ENCODE measurements at places on chromosomes 6 and 20.

GRCh38 chr6:79260772-79261171 is 26.3 kb upstream of the HMGN3 start:
- DNase-seq: no peak

GRCh38 chr6:17584241-17584803 is 15.8 kb upstream of the FAM8A1 start:
- peak; percentile 48 for DNase-seq

- no peak for DNase-seq
These were observed 224.8 kb downstream of the SYNDIG1 start for GRCh38 chr20:24694157-24694726.

DNA sequence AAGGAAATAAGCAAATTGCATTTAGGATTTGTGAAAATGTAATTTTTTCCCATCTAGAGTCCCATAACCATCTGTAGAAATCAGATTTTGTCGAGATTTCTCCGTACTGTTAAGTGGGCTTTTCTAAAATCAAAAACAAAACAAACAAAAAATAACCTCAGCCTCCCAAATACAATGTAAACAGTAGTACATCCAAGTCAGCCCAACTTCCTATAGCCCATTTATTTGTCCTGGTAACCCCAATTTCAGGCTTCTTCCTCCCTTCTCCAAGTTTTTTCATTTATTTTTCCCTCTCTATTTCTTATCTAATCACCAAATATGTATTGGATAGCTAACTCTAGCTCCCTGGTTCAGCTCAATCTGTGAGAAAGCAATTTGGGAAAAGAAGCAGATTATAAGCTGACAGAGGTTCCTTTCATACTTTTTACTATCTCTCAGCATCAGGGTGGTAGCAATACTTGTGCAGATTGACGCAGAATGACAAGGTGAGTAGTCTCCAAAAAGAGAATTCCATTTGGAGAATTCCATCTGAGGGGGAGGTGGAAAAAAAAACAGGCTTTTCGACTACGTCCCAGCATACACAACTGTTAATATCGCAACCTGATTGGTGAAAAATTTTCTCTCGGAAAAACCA is 132.6 kb upstream of the BTN3A2 start:
- DNase-seq: no peak

DNA sequence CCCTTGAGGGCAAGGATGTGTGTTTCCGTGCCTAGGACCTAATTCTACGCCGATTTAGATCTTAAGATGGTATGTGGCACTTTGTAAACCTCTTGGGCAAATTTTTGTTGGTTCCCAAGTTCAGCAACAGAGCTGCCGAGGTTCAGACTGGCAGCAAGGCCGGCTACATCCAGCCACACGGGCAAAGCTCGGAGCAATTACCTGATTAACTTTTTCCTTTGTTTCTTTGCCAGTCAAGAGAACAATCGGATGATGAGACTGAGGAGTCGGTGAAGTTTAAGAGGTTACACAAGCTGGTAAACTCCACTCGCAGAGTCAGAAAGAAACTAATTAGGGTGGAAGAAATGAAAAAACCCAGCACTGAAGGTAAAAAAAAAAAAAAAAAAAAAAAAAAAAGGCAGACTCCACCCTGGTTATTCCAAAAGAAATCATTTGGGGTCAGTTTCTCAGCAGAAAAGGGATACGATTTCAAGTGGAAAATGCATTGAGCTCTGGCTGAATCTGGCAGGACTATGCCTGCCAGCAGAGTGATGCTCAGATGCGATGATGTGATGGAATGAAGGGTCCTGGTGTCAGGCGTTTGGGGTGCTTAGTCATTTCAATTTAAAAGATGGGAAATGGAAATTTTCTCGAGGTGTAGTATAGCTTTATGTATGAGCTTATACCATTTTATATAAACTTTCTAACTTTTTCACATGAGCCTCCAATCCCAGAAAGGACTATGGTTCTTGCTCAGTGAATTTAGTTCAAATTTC is 171.6 kb downstream of the SASH1 start:
- no peak for DNase-seq

- no peak for DNase-seq
These were observed 123.8 kb upstream of the ADGRF1 start for GRCh38 chr6:47165918-47166317.

- DNase-seq: peak; percentile 91
These were observed 987 bp upstream of the QKI start for GRCh38 chr6:163413345-163414116.

- no peak for DNase-seq
These were observed 653.0 kb downstream of the HTR1B start for GRCh38 chr6:76810286-76810685.

DNA sequence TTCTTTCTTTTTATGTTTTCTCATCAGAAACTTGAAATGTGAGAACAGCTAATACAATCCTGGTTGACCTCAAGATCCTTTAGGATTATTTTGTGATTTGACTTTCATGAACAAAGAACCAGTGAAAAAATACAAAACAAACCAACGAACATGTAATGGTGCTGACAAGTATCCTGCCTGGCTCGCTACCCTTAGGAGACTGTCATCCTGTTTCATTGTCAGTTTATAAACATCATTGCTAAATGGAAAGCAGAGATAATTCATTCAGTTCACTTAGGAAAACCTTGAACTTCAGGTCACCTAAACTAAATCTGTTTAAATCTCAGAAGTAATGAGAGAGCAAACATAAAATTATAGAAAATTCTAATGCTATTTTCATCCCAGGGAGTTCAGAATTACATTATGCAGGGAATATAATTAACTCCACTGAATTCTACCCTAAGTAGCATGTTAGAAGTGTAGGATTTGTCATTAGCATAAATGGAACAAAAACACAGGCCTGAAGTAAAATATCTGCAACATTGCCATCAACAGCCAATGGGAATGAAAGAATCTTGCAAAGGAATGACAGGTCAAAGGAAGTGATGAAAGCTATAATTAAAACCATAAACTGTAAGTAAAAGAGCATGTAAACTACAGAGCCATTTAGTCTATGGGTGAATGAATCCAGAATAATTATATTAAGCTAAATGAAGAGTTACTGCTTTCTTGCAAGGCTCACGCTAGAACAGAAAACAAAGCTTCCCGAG is 401.2 kb upstream of the MANEA start:
- DNase-seq: no peak

GRCh38 chr6:42001506-42001905 is 48.8 kb upstream of the TAF8 start:
- no peak for DNase-seq

- DNase-seq: no peak
These were observed 276.8 kb downstream of the PHACTR1 start for GRCh38 chr6:12993283-12993898.

GRCh38 chr20:47557791-47558190 is 56.1 kb downstream of the NCOA3 start:
- DNase-seq: no peak

DNA sequence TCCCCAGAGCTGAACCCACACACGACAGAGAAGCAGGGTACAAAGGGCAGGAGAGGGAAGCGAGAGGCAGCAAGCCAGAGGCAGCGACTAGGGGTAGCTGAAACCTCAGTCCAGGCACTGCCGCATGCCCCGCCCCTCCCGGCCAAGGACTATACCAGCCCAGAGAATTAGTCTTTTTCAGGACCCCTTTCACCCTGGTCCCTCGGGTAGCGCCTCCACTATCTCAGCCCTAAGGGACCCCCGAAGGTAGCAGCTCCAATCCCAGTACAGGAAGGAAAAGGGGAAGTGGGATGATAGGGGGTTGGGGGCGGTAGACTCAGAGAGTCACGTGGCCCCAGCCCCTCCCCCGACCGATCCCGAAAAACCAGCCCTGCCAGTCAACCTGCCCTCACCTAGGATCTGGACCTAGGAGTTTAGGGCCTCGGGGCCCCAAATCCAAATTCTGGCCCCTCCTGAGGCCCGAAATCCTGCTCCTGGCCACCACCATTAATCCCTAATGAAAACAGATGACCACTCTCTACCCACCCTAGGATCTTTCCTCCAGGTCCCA is 1.3 kb downstream of the RGL2 start:
- no peak for DNase-seq

DNA sequence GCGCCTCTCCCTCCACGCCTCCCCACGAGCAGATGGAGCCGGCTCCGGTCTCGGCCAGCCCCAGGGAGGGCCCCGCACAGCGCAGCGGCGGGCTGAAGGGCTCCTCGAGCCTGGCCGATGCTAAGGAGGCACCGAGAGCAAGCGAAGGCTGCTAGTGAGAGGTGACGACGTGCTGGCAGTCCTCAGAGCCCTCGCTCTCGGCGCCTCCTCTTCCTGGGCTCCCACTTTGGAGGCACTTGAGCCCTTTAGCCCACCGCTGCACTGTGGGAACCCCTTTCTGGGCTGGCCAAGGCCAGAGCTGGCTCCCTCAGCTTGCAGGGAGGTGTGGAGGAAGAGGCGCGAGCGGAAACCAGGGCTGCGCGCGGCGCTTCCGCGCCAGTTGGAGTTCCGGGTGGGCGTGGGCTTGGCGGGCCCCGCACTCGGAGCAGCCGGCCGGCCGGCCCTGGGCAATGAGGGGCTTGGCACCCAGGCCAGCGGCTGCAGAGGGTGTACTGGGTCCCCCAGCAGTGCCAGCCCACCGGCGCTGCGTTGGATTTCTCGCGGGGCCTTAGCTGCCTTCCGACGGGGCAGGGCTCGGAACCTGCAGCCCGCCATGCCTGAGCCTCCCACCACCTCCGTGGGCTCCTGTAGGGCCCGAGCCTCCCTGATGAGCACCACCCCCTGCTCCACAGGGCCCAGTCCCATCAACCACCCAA is 2.5 kb upstream of the TMEM14C start:
- peak; percentile 62 for DNase-seq

GRCh38 chr20:8454137-8454712 is 322.2 kb downstream of the PLCB1 start:
- peak; percentile 1 for DNase-seq

GRCh38 chr6:39956936-39957335 is 22.7 kb upstream of the MOCS1 start:
- no peak for DNase-seq

DNA sequence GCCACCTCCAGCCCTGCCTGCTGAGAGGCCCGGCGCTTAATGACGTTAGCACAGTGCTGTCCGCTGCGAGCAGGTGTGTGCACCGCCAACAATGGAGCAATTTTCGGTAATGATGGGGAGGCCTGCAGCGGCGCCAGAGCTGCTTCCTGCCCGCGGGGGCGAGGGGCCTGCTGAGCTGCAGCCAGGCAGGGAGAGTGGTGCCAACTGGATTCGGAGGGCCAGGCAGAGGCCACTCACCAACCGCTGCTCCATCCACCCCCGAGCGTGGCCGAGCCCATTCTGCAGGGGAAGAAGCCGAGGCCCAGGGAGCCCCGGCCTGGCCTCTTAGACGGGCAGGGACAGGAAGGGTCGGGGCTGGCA is 9.6 kb downstream of the HRH3 start:
- no peak for DNase-seq

DNA sequence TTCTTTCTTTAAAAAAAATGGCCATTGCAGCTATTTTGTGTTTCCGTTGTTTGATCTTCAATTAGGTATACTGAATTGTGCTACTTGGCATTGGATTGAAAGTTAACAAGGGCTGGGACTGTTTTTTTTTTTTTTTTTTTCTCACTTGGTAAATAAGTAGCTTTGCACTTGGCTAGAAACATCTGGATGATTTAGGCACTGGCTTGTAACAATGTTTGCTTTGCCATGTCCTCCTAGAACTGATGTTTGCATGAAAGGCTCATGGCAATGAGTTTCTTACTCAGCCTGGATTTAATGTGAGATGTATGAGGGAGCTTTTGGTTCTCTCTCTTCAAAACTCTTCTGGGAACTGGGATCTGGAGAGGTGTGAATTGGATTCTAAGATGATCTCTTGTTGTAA is 414.1 kb downstream of the CDH26 start:
- DNase-seq: no peak

DNA sequence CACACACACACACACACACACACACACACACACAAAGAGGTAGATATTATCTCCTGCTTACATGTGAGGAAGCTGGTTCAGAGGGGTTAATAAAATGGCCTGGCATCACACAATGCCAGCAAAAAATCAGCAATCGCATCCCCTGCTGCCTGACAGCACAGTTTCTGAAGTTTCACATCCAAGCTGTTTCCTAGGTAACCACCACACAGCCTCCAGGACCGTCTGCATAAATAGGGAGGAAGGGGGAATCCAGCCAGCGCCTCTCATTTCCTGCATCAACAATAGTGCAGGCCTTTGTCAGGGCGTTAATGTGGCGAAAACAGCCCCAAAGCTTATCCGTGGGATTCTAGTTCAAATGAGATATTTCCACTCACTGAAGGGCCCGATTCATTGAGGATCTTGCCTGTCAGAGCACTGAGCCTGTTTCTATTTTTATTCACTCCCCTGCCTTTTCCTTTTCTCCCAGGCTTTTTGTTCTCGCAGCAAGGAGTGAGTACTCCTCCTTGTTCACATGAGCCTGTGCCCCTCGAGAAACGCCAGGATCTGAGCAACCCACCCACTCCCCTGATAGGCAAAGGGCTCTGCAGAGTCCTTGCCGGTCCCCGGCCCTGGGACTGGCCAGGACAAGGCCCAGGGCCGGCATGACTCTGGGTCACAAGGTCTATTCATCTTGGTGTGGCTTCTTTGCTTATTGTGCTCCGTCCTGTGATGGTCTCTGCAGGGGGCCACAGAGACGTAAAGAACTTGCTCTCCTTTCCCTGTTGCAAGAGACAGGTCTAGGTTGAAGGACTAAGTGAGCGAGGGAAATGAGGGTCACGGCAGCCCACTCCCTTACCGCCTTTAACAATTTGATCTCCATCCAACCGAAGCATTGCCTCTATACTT is 32.7 kb downstream of the TUBB2B start:
- DNase-seq: no peak

DNA sequence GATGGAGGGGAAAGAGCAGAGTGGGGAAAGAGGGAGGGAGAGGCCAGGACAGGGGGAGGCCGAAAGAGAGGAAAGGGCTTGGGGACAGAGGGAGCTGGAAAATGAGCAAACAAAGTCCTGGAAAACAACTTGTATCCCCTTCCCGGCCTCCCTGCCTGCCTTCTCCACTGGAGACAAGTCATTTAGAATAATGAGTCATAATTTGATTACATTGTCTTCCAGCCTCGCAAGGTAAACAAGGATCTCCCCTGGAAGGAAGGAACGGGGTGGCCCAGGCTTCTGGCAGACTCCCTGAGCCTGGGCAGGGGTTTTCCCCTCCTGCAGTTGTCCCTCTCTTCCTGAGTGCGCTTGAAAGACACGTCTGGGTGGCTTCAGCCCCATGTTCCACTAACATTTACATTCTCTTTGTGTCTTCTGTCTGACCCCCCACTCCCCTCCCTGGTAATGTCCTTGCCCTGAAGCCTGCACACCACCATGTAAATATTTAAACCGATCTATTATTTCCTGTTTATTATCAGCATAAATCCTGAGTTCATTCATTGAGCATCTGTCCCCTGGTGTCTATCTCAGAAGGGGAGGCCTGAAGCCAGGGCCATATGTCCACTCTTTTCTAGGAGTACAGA is 12.1 kb upstream of the MRPS18A start:
- no peak for DNase-seq

- DNase-seq: peak; percentile 37
These were observed 651 bp upstream of the BLTP3A start for GRCh38 chr6:34791164-34791700.

Measured in CD4-positive, alpha-beta T cell treated with Interleukin-2 at 100 ng/mL for 4 hours (primary cell).